ENCODE measurements at places on chromosomes 7 and 10.

- DNase-seq, result no peak
Measured at GRCh38 chr7:115593111-115593510, 437.5 kb downstream of the TFEC start.

- no peak for DNase-seq
Measured at GRCh38 chr10:112701211-112701877, 248.7 kb upstream of the TCF7L2 start.

GRCh38 chr7:77327932-77328628, 88.1 kb downstream of the GSAP start:
- no peak for DNase-seq

DNA sequence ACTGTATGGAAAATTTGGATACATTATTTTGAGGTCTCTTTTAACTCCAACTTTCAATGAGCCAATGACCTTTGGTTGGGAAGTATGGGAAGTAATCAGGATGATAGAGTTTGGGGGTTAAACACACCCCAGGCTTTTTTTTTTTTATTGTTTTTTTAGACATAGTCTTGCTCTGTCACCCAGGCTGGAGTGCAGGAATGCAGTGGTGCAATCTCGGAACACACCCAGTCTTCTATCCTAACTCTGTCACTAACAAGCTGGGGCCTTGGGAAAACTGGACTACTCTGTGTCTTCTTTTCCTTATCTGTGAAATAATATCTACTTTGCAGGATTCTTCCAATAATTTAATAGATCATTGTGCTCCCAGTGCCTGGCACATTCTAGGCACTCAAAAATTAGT, 37.6 kb upstream of the AGBL3 start:
- no peak for DNase-seq

GRCh38 chr7:14902589-14903067, at the start of gene DGKB:
Gene DGKB, minus strand, starts transcription at chr7:14902751.
- peak; percentile 26 for DNase-seq

DNA sequence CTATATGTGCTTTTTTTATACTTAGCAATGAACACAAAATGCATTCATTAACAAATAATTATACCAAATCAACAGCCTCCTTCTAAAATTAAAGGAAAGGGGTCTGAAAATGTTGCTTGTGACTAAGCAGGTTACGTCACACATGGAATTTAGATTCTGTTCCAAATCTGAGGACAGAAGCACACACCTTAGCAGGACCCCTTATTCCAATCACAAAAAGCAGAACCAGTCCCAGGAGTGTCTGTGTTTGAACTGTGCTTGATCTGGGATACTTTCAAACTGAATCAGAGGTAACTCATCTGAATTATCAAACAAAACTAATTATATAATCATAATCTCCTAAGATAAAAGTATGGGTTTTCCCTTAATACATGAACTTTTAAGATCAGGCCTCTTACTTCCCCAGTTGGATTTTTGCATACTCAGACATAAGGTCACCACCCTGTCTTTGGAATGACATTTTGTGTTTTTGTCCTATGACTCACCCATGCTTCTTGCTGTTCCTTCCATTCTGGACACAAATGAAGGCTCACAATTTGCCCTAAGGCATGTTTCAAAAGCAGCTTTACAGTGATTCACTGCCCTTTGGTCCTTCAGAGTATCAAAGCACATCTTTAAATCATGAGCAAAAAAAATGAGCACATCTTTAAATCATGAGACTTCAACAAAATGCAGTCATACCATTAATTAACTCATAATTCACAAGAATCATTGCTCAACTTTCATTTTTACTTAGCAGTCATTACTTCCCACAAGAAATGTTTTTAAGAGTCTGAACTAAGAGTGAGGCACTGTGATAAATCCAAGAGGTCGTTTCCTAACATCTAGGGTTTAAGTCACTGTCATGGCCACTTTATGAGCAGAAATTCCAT, 35.5 kb downstream of the SEMA3C start:
- DNase-seq, result no peak

DNA sequence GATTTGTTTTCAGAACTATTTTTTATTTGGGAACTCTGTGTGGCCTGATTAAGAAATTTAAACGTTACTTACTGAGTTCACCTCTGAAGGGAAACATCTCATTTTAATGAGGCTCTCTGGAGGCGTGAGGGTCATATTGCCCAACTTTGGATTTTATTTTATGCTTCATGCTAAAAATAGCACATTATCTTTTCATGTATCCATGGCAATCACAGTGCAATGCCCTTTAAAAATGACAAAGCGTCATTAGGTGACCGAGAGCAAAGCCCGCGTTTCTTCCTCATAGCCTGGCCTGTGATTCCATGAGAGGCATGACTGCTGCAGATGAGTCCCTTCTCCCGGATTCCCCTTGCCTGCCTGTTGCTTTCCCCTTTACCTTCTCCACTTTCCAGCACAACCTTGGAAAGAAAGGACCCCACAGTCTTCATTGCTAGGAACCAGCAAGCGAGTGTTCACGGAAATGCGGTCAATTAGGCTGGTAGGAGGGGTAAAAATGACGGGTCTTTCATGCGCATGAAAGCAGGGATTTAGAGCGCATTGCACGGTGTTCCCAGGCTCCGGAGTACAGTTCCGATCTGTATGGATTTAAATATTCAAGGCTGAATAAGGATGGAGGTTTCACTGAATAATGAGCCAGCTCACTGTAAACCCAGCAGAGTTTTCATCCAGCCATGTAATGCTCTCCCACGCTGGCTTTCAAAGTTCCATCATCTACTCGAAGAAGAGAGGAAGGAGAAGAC, 98.2 kb upstream of the PITRM1 start:
- DNase-seq, result no peak

- no peak for DNase-seq
Measured at GRCh38 chr10:94299417-94299816, 63.3 kb downstream of the NOC3L start.

GRCh38 chr10:71042699-71043098, 154.3 kb upstream of the PCBD1 start:
- DNase-seq, result no peak

DNA sequence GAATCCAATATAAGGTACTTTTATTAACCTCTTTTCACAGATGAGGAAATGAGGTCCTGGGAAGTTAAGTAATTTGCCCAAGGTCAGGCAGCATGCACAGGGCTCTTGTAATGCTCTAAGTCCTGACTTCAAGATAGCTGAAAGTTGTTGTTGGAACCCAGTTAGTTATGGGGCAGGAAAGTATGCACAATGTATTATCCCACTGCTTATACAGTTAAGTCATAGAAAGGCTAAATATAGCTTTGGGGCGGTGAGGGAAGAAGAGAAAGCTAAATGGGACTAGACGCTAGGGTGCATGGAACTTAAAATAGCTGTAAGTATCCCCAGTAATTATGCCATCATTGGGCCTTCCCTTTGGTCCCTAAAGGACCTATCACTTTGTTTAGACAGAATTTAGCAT, 9.2 kb downstream of the GLCCI1 start:
- no peak for DNase-seq

GRCh38 chr7:120114626-120115025, 158.3 kb upstream of the KCND2 start:
- DNase-seq, result no peak
